ENCODE measurements at places on chromosomes 6 and 20.

- DNase-seq: no peak
Observed at GRCh38 chr6:107564589-107564951, 74.7 kb downstream of the SOBP start.

GRCh38 chr6:134352786-134353480 lies 35.0 kb upstream of the SGK1 start:
- DNase-seq: no peak

GRCh38 chr6:132404736-132405135 lies 3.5 kb upstream of the MOXD1 start:
- DNase-seq: no peak

DNA sequence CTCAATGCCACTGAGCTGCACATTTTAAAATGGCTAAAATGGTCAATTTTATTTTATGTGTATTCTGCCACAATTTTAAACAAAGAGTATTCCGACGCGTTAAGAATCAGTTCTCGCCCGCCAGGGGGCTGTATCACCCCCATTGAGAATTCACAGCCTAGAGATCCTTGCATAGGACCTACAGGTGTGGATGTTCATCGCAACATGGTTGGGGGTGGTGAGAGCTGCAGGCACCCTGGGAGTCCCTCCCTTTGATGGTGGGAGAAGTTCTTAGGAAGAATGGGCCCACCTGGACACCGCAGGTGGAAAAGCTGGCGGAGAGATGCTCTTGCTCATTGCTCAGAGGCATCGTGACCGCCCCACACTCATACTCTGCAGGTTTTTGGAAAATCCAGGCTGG lies 63.5 kb downstream of the SLC2A10 start:
- no peak for DNase-seq

- no peak for DNase-seq
Observed at GRCh38 chr6:150243620-150244314, 100.9 kb downstream of the PPP1R14C start.

DNA sequence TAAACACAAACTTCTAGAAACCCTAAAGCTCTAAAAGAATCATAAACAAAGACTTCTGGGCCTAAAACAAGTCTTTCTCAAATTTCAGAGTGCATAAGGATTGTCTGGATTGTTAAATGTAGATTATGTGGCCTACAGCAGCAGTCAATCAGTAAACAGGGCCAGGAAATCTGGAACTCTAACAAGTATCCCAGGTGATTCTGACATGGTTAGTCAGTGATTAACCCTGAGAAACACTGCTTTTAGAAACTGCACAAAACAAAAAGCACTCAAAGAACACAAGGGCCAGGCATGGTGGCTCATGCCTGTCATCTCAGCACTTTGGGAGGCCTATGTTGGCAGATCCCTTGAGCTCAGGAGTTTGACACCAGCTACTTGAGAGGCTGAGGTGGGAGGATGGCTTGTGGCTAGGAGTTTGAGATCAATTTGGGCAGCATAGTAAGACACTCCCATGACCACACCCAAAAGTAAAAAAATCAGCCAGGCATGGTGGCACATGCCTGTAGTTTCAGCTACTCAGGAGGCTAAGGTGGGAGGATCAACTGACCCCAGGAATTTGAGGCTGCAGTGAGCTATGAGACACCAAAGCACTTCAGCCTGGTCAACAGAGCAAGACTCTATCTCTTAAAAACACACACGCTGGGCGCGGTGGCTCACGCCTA lies 5.9 kb downstream of the MED20 start:
- no peak for DNase-seq

GRCh38 chr6:27188885-27189418 lies 58.5 kb upstream of the PRSS16 start:
- peak; percentile 81 for DNase-seq
